Small intestine (tissue), 16 donors: ENCODE measurements at places on chromosomes 1 and 21. TPM values are rescaled to one million over a fixed set of nuclear protein-coding genes. Genes with fewer than 3 reads are reported as not detected.
A peak's percentile ranks its signal among the peaks of the same experiment; 100 is the strongest.

The TRIM67 gene
- polyA plus RNA-seq, result 0.39 TPM

The HAO2 gene
- polyA plus RNA-seq, result 0.04 TPM

The BRDT gene
- not detected for polyA plus RNA-seq

The GJB3 gene
- not detected for polyA plus RNA-seq

The IL6R gene
- 21.2 TPM for polyA plus RNA-seq

The PRKACB gene
- polyA plus RNA-seq, result 29.4 TPM

The GNAT2 gene
- not detected for polyA plus RNA-seq

The ZNF678 gene
- 6.9 TPM for polyA plus RNA-seq

The SH2D2A gene
- polyA plus RNA-seq, result 0.89 TPM

The ANGEL2 gene
- 11.1 TPM for polyA plus RNA-seq

The SPRR2A gene
- not detected for polyA plus RNA-seq

- no peaks in the 10 kb centered on the region for H3K4me1 ChIP-seq
- no peaks in the 10 kb centered on the region for H3K36me3 ChIP-seq
Measured at GRCh38 chr1:157098519-157098918, 1.1 kb downstream of the ETV3L start.

GRCh38 chr21:42232176-42232825 lies 13.4 kb downstream of the ABCG1 start:
- H3K27me3 ChIP-seq, result no peaks in the 10 kb centered on the region
- no peak overlapping the region for H3K27ac ChIP-seq
- H3K4me3 ChIP-seq, result no peak overlapping the region
- DNase-seq, result no peak

DNA sequence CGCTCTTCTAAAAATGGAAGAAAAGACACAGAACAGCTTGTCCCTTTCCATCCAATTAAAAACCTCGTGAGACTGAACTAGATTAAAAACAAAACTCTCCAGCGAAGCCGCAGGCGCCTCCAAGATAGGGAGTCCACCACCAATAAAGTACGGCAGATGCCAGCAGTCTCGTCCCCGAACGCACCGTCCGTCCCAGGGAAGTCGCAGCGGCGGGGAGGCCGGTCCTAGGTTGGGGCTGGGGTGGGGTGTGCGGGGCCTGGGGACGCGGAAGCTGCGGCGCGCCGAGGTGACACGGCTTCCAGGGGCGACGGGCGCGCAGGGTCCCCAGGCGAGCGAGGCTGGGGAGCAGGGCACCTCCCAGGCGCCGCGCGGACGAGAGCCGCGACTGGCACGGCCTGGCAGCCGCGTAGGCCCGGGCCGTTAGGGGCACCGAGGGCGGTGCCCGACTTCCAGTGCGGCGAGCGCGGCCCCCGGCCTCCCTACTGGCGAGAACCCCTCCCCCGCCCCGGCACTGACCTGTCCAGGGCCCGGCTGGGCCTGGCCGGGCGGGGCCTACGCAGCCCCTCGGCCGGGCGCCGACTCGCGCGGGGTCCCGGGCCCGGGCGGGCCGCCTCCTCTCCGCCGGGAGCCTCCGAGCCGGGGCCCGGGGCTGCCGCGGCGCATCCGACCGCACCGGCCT lies 28.3 kb upstream of the A3GALT2 start:
- H3K27me3 ChIP-seq, result no peaks in the 10 kb centered on the region
- DNase-seq, result peak; percentile 40
- peaks cover 29% of the 10 kb centered on the region for H3K4me1 ChIP-seq
- peak overlapping the region; percentile 96 for H3K27ac ChIP-seq

- H3K4me3 ChIP-seq, result no peak overlapping the region
- H3K27ac ChIP-seq, result peak overlapping the region; percentile 79
- peaks cover 18% of the 10 kb centered on the region for H3K4me1 ChIP-seq
- no peak for DNase-seq
- H3K36me3 ChIP-seq, result no peaks in the 10 kb centered on the region
Measured at GRCh38 chr1:19462781-19463503, 22.4 kb downstream of the CAPZB start.

DNA sequence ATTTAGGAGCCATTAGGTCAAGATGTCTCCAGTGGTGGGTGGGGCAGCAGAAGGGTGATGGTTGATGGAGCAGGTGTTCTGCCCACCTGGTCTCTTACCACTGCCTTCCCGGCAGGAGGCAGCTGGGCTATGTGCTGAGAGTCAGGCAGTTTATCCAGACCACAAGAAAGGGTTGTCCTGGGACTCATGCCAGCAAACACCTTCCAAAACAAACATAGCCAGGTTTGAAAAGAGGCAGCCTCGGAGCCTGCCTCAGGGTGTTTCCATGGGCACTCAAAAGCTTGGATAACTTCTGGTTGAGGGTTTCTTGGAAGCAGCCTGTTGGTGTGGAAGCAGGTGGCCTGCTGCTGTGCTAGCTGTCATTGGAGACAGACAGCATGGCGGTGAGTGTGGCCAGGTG lies 187.2 kb downstream of the PCP4 start:
- H3K36me3 ChIP-seq, result no peaks in the 10 kb centered on the region
- H3K4me3 ChIP-seq, result no peak overlapping the region
- H3K27me3 ChIP-seq, result no peaks in the 10 kb centered on the region
- H3K27ac ChIP-seq, result no peak overlapping the region
- peak; percentile 3 for DNase-seq

GRCh38 chr21:46062471-46063211 lies 35.3 kb upstream of the COL6A2 start:
- H3K4me1 ChIP-seq, result no peaks in the 10 kb centered on the region
- DNase-seq, result no peak
- H3K4me3 ChIP-seq, result no peak overlapping the region
- no peak overlapping the region for H3K27ac ChIP-seq
- no peaks in the 10 kb centered on the region for H3K27me3 ChIP-seq
- H3K36me3 ChIP-seq, result no peaks in the 10 kb centered on the region

GRCh38 chr1:113811156-113811887 lies 954 bp downstream of the RSBN1 start:
- H3K27me3 ChIP-seq, result no peaks in the 10 kb centered on the region
- peak overlapping the region; percentile 90 for H3K4me3 ChIP-seq
- H3K4me1 ChIP-seq, result peaks cover 3% of the 10 kb centered on the region
- H3K27ac ChIP-seq, result peak overlapping the region; percentile 90

DNA sequence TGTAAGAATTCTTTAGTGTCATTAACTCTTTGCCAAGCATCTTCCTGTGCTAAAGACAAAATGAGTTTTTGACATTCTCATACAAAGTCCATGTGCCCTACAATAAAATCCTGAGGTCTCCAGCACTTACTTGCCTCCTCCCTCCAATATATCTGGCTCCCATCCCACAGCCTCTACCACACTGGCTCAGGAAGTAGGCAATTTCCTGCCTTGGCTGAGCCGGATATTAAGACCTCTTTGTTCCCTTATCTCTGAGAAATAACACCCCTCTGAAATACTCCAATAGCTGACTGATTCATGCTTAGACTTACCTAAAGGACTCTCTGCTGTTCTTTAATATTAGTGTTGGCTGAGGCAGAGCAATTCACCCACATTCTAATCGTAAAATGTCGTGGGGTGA lies 37.6 kb upstream of the GORAB start:
- DNase-seq, result no peak
- no peaks in the 10 kb centered on the region for H3K36me3 ChIP-seq
- no peaks in the 10 kb centered on the region for H3K27me3 ChIP-seq
- no peaks in the 10 kb centered on the region for H3K4me1 ChIP-seq
- H3K4me3 ChIP-seq, result no peak overlapping the region
- H3K27ac ChIP-seq, result no peak overlapping the region

GRCh38 chr21:40587736-40588346 lies 259.1 kb downstream of the DSCAM start:
- no peaks in the 10 kb centered on the region for H3K36me3 ChIP-seq
- H3K27ac ChIP-seq, result no peak overlapping the region
- H3K4me3 ChIP-seq, result no peak overlapping the region
- DNase-seq, result no peak
- H3K4me1 ChIP-seq, result no peaks in the 10 kb centered on the region

GRCh38 chr1:225834417-225835329 lies 24.7 kb downstream of the EPHX1 start:
- DNase-seq, result no peak
- no peaks in the 10 kb centered on the region for H3K4me1 ChIP-seq
- no peaks in the 10 kb centered on the region for H3K27me3 ChIP-seq
- H3K27ac ChIP-seq, result peak overlapping the region; percentile 58
- H3K4me3 ChIP-seq, result no peak overlapping the region

DNA sequence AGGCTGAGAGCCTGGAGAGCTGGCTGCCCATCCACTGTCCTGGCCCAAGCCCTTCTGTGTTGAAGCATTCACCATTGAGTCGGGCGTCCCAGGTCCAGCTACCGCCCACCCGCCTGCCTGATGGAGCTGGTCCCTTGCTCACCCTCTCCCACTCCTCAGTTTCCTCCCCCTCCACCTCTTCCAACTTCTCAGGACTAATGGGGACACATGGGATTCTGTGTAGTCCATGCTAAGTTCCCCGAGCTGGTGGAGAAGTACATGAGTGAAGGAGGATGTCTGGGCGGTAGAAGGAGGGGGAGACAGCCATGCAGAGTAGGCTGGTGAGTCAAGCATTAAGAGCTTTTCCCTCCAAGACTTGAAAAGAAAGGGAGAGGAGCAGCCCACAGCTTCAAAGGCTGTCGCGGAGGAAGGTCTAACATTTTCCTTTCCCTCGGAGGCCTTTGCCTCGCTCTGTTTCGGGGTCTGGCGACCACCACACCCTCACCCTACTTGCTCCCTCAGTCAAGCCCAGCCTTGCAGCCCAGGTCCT lies 561 bp downstream of the SLC26A9 start:
- no peaks in the 10 kb centered on the region for H3K36me3 ChIP-seq
- H3K27ac ChIP-seq, result no peak overlapping the region
- no peaks in the 10 kb centered on the region for H3K4me1 ChIP-seq
- DNase-seq, result no peak

GRCh38 chr1:218462116-218462515 lies 117.0 kb downstream of the TGFB2 start:
- no peak overlapping the region for H3K27ac ChIP-seq
- no peaks in the 10 kb centered on the region for H3K36me3 ChIP-seq
- no peak for DNase-seq
- no peak overlapping the region for H3K4me3 ChIP-seq
- no peaks in the 10 kb centered on the region for H3K27me3 ChIP-seq

- no peaks in the 10 kb centered on the region for H3K27me3 ChIP-seq
- H3K4me3 ChIP-seq, result no peak overlapping the region
- no peak overlapping the region for H3K27ac ChIP-seq
- H3K4me1 ChIP-seq, result no peaks in the 10 kb centered on the region
- H3K36me3 ChIP-seq, result no peaks in the 10 kb centered on the region
- DNase-seq, result no peak
Measured at GRCh38 chr1:233679591-233680373, 65.9 kb downstream of the KCNK1 start.

DNA sequence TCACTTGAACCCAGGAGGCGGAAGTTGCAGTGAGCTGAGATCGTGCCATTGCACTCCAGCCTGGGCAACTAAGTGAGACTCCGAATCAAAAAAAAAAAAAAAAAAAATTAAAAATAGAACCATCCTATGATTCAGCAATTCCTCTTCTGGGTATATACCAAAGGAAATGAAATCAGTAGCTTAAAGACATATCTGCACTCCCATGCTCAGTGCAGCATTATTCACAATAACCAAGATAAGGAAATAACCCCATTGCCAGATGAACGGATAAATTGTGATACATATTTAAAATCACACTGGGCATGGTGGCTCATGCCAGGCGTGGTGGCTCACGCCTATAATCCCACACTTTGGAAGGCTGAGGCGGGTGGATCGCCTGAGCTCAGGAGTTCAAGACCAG lies 23.8 kb downstream of the ALDH9A1 start:
- no peak overlapping the region for H3K4me3 ChIP-seq
- peaks cover 34% of the 10 kb centered on the region for H3K36me3 ChIP-seq
- no peak overlapping the region for H3K27ac ChIP-seq
- no peak for DNase-seq

GRCh38 chr1:52444463-52444862 lies 40.1 kb downstream of the PRPF38A start:
- H3K4me1 ChIP-seq, result no peaks in the 10 kb centered on the region
- H3K27ac ChIP-seq, result no peak overlapping the region
- peaks cover 2% of the 10 kb centered on the region for H3K36me3 ChIP-seq
- no peak for DNase-seq
- H3K4me3 ChIP-seq, result no peak overlapping the region

GRCh38 chr1:115426956-115427355 lies 88.9 kb upstream of the NGF start:
- H3K36me3 ChIP-seq, result no peaks in the 10 kb centered on the region
- H3K4me3 ChIP-seq, result no peak overlapping the region
- H3K27ac ChIP-seq, result no peak overlapping the region
- peaks cover 3% of the 10 kb centered on the region for H3K27me3 ChIP-seq
- DNase-seq, result no peak
- H3K4me1 ChIP-seq, result no peaks in the 10 kb centered on the region

GRCh38 chr1:4689271-4689935 lies 35.0 kb downstream of the AJAP1 start:
- no peak overlapping the region for H3K4me3 ChIP-seq
- no peaks in the 10 kb centered on the region for H3K27me3 ChIP-seq
- no peak for DNase-seq
- no peak overlapping the region for H3K27ac ChIP-seq

- no peaks in the 10 kb centered on the region for H3K4me1 ChIP-seq
- H3K27ac ChIP-seq, result no peak overlapping the region
- no peak overlapping the region for H3K4me3 ChIP-seq
- H3K36me3 ChIP-seq, result no peaks in the 10 kb centered on the region
- DNase-seq, result no peak
Measured at GRCh38 chr1:65963156-65963888, 170.6 kb downstream of the PDE4B start.

GRCh38 chr1:200967693-200968468 lies 55.6 kb downstream of the KIF21B start:
- no peak overlapping the region for H3K27ac ChIP-seq
- H3K27me3 ChIP-seq, result no peaks in the 10 kb centered on the region
- no peaks in the 10 kb centered on the region for H3K4me1 ChIP-seq
- H3K36me3 ChIP-seq, result no peaks in the 10 kb centered on the region

DNA sequence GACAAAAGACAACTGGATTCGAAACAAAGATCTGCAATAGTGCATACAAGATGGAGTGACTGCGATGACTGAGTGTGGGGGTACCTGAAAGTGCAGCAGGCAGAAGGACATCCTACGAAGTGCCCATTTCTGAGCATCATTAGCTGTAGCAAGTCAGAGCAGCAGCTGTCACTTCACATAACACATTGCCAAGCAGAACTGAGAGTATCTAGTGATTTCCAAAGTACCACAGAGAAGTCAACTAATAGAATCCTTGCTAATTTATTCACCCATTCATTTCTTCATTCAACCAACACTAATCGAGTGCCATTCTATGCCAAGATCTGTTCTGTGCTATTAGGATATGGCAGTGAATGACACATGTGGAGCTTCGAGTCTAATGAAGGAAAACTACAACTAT lies 31.6 kb upstream of the CAMSAP2 start:
- H3K36me3 ChIP-seq, result no peaks in the 10 kb centered on the region
